ENCODE measurements at places on chromosomes 16 and 17.

GRCh38 chr16:28188085-28188916 lies 23.5 kb downstream of the XPO6 start:
- no peak for DNase-seq

GRCh38 chr17:65277576-65277975 lies 140.4 kb downstream of the RGS9 start:
- DNase-seq, result no peak

- DNase-seq, result no peak
These were observed 17.7 kb upstream of the SLC12A3 start for GRCh38 chr16:56847173-56847910.

GRCh38 chr17:16477255-16477654 lies 14.7 kb downstream of the LRRC75A start:
- no peak for DNase-seq

DNA sequence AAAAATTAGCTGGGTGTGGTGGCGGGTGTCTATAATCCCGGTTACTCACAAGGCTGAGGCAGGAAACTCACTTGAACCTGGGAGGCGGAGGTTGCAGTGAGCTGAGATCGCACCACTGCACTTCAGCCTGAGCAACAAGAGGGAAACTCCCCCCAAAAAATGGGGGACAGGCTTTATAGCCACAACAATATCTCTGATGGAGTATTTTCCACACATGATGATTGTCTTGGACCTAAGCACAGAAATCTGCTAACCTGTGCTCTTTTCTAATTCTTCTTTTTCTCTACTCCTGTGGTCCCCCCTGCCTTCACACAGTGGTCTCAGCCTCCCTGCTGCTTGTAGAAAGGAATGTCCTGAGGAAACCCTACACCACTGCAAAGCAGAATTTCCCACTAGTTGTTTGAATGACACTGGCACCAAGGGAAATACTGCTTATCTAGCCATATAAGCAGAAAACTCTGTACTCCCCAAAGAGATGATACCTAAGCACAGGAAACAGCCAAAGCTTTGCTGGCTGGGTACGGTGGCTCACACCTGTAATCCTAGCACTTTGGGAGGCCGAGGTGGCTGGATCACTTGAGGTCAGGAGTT lies 117.6 kb downstream of the USP31 start:
- DNase-seq, result no peak

GRCh38 chr16:89217388-89218191 lies at the start of gene ZNF778:
Gene ZNF778 (plus strand): TSS chr16:89217703. CDS start chr16:89221128, 3,425 bp downstream.
- no peak for DNase-seq

- no peak for DNase-seq
These were observed 7.4 kb downstream of the MAP3K3 start for GRCh38 chr17:63629627-63630026.

GRCh38 chr17:17050346-17051345 lies 8.4 kb downstream of the MPRIP start:
- no peak for DNase-seq

- DNase-seq, result no peak
These were observed 14.1 kb downstream of the TMEM238L start for GRCh38 chr17:10789694-10790271.

DNA sequence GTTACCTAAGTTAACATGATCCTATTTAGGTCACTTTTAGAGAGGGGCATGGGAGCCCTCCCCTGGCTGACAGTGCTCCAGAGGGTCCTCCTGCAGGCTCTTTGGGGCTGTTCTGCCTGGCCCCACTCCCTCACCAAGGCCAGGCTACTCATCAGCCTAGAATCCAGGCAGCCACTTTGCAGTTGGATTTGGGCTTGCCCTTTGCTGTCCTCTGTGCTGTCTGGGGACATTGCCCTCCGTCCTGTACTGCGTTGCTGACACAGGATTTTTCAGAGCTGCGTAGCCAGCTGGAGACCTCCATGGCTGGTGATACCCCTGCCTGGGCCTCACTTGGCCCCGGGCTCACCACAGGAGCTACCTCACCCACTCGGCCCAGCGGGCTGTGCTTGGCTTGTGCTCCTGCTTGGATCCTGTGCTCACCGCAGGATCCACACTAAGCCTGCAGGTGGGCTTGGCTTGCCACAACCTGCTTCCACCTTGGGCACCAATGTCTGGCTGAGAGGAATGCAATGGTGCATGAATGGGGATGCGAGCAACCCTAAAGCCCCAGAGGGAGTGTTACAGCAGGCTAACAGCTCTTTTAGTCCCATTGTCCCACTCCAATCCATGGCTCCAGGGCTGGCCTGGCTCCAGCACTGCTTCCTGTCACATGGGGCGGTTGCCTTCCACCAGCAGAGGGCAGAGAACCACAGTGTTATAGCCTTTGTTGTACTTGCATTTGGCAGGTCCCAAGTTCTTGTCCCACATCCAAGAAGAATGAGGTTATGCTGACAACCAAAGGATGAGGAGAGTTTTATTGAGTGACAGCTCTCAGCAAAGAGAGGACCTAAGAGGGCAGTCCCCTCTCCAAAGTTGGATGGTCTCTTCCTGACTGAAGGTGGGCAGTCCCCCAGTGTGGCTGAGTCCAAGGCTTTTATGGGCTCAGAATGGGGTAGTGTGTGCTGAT lies 21.5 kb downstream of the CCL4 start:
- DNase-seq, result no peak

DNA sequence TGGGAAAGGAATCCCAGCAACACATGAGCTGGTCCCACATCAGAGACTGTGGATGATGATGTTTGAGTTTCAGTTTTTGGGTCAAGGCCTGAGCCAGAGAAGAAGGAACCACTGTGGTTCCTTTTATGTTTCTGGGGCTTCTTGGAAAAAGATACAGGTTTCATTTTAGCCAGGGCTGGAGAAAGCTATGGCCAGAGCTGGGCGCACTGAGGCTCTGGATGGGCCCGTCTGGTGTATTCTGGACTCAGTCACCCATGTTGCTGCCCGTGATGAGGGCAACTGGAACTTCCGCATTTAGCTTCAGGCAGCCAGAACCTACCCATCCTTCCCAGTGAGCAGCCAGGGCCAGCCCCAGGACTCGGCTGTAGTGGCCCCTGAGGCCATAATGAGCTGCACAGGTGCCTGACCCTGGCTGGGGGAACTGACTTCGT lies 15.0 kb upstream of the PITPNA start:
- no peak for DNase-seq

DNA sequence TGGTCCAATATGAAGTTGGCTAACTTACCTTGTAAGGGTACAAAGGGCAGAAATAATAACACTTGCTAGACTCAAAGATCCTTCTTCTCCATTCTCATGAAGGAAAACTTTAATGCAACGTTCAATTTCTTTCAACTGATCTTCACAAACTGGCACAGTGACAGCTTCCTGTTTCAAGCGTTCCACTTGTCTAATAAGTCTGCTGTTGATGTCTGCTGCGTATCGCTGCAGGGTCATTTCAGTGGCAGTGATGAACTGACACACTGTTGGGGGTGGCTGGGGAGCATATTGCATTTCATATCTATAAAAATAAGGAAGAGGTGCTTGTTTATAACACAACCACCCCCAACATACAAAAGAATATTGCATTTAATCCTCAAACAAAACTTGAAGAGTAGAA lies 33.5 kb upstream of the ARL6IP1 start:
- DNase-seq, result no peak

GRCh38 chr17:36856222-36856621 lies 81.1 kb upstream of the LHX1 start:
- no peak for DNase-seq

Data from vagina (tissue), 2 donors.